ENCODE measurements at places on chromosomes 12 and 14.

DNA sequence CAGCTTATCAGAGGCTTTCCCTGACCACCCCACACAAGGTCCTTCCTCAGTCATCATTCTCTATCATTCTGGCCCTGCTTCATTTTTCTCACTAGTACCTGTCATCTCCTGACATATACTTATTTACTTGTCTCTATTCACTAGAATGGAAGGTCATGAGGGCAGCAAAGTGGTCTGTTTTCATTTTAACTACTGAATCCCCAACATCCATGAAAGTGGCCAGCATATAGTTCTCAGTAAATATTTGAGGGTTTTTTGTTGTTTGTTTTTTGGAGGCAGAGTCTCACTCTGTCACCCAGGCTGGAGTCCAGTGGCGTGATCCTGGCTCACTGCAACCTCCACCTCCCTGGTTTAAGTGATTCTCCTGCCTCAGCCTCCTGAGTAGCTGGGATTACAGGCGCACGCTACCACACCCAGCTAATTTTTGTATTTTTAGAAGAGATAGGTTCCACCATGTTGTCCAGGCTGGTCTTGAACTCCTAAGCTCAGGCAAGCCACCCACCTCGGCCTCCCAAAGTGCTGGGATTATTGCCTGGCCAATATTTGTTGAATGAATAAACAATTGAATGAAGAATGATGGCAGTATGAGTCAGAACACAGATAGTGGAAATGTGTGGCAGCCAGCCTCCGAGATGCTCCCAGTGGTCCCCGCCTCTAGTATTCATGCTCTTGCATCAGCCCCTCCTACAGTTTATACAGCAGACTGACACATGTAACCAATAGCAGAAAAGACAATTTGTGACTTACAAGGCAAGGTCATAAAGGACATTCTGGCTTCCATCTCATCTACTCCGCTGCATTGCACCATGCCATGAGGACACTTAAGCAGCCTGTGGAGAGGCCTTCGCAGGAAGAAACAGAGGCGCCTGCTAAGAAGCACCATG lies 7.0 kb upstream of the ANO6 start:
- no peaks in the 10 kb centered on the region for H3K36me3 ChIP-seq
- no peak for DNase-seq
- H3K27ac ChIP-seq, result no peak overlapping the region

DNA sequence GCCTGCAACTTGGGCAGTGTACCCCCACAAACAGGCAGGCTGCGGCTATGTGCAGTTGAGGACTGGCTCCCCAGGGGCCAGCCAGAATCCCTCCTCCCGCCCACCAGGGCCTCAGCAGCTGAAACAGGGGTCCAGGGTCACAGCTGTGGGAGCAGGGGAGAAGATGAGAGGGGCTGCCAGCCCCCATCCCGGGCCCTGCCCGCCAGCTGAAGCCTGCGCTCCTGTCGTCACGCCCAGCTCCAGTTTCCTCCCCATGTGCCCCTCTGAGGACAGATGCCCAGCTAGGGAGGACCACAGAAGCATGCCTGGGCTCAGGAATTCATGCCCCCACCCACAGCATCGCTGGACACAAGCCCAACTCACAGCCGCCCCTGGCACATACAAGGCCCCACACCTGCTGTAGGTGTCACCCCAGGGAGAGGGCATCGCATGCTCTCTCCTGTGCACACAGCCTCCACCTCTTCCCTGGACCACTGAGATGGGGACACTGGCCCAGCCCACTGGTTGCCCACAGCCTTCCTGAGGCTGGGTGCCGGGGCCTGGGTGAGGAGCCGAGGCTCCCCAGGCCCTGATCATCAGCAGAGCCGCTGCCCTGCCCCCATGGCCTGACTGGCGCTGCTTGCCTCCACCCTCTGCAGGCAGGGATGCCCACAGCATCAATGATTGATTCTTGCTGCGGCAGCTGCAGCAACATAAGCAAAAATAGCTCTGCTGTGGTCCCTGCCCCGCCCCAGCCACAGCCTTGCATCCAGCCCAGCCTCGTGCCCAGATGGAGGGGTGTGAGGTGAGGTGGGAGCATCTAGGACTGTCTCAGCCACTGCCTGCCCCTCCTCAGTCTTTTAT lies 3.7 kb upstream of the CLBA1 start:
- peaks cover 13% of the 10 kb centered on the region for H3K4me1 ChIP-seq
- no peak overlapping the region for H3K27ac ChIP-seq
- no peaks in the 10 kb centered on the region for H3K36me3 ChIP-seq

DNA sequence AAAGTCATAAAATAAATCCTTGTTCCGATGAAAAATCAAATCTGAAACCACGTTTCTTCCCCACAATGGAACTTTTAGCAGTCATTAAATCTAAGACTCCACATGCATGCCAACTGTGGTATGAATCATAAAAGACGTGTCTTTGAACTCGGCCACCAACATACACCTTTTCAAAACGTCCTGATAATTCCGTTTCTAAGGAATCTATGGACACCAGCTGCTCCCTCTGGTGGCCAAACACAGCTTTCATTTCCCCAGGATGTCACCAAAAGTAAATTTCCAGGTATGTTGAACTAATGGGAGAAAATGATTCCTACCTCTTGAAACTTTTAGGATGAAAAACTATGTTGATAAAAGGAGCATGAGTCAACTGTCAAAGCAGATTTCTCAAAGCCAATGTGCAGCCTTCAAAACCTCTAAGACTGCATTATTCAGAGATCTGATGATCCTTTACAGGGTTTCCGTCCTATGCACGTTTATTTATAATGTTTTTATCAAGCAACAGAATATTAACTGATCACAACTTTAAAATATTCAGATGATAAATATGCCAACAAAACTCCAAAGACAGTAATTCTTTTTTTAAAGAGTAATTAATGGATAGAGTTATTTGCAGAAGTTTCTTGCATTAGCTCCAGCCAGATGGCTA lies 96.2 kb downstream of the CIT start:
- no peak overlapping the region for H3K4me3 ChIP-seq
- H3K27me3 ChIP-seq, result no peaks in the 10 kb centered on the region
- H3K4me1 ChIP-seq, result no peaks in the 10 kb centered on the region
- DNase-seq, result peak; percentile 67

DNA sequence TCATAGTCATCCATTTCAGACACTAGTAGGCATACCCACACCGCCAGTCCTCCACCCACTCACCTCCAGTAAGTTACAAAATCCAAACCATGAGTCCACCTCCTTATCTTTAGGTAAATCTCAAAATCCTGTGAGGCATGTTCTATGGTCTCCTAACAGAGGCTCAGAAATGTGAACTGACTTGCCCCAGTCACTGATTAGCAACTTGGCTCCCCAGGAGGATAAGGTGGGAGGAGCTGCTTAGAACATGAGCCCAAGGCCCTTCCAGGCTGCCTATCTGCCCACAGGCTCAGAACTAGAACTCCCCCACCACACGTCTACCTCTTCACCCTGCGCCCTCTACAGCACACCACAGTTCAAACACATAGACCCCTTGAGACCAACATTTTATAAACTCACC lies 19.9 kb downstream of the SETD3 start:
- no peaks in the 10 kb centered on the region for H3K27me3 ChIP-seq
- no peaks in the 10 kb centered on the region for H3K4me1 ChIP-seq
- peaks cover 15% of the 10 kb centered on the region for H3K36me3 ChIP-seq
- H3K4me3 ChIP-seq, result no peak overlapping the region

DNA sequence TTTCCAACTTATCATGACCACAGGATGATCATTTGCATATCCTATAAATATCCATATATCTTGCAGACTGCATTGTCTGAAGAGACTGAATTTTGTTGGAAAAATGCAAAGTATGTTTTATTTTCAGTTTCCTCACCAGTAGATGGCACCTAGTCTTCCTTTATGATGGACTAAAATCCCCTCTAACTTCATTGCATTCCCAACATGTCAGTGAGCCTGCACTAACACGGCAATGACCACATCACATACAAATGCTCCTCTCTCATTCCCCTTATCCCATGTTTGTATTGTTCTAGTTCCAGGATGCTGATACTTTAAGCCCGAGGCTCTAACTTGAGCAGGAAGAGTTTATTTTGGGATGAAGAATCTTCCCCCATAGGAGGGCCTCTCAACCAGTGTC lies 24.7 kb upstream of the MYBPC1 start:
- no peaks in the 10 kb centered on the region for H3K27me3 ChIP-seq
- no peaks in the 10 kb centered on the region for H3K36me3 ChIP-seq
- no peak overlapping the region for H3K4me3 ChIP-seq
- H3K27ac ChIP-seq, result no peak overlapping the region
- no peaks in the 10 kb centered on the region for H3K4me1 ChIP-seq
- DNase-seq, result peak; percentile 10

DNA sequence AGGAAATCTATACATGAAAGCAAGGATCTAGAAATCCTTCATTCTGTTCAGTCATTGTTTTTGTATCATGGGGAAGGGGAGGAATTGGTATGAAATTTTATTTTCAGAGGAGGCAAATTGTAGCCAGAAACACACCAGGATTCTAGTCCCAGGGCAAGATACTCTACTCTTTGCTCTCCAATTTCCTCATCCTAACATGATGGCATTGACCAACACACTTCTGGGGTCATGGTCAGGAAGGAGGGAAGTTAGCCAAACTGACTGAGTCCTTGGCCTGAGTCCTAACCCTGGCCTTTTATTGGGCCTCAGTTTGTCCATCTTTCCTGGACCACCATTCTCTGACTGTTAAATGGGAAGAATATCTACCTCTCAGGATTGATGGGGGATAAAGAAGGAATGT lies 65.5 kb downstream of the BBS10 start:
- H3K27me3 ChIP-seq, result no peaks in the 10 kb centered on the region
- H3K4me3 ChIP-seq, result no peak overlapping the region
- DNase-seq, result no peak
- peaks cover 11% of the 10 kb centered on the region for H3K4me1 ChIP-seq

DNA sequence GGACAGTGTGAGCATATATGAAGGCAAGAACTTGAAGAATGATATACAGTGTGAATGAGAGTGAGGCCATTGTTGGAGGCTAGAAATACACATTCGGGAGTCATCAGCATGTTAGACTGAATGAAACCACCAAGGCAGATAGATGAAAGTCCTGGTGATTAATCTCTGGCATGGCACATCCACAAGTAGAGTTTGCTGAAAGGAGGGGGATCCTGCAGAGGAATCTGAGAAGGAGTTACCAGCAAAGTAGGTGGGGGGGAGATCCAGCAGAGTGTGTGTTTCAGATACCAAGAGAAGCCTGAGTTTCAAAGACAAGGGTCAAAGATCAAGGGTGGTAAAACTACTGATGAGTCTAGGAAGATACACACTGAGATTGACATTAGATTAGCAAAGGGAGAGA lies 426.7 kb upstream of the DCN start:
- no peaks in the 10 kb centered on the region for H3K27me3 ChIP-seq
- no peak overlapping the region for H3K4me3 ChIP-seq
- no peak for DNase-seq
- H3K27ac ChIP-seq, result no peak overlapping the region

DNA sequence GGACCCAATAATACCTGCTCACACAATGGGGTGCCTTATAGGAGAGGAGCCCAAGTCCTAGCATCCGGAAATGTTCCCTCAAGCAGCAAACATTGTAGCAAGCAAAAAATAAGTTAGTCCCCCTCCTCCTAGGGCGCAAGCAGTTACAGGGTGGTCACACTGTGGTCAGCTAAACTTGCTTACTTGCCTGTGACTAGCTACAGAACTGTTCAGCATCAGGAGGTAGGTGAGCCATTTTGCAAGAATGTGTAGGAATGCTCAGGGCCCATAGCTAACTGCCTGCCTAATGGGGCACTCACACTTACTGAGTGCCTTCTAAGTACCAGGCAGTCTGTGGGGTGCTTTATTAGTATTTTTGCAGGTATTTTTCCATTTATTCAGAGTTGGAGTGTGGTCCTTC lies 154.6 kb upstream of the GRIN2B start:
- DNase-seq, result no peak
- no peaks in the 10 kb centered on the region for H3K27me3 ChIP-seq
- H3K27ac ChIP-seq, result no peak overlapping the region
- H3K36me3 ChIP-seq, result no peaks in the 10 kb centered on the region
- H3K4me1 ChIP-seq, result no peaks in the 10 kb centered on the region

DNA sequence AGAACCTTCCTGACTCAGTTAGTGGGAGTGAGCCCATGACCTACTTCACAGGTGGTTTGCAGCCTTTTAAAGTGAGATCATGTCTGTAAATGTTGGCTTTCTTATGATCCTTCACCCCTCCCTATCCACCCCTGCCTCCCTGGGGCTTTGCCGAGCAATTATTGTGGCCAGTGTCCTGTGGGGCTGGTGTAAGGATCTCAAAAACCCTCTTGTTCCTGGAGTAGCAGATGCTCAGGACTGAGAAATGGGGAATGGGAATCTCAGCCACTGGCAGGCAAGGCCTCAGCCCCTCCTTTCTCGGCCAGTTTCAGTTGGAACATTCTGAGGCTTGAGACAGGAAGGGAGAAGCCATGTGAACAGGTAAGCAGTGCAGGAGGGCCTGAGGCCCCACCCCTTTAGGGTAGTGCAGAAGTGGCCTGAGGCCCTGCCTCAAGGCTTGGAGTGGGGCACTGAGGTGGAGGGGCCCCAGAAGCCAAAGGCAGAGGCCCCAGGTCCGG lies 53.8 kb downstream of the PLEKHG3 start:
- H3K36me3 ChIP-seq, result no peaks in the 10 kb centered on the region
- no peak overlapping the region for H3K27ac ChIP-seq
- DNase-seq, result no peak
- H3K4me3 ChIP-seq, result no peak overlapping the region
- peaks cover 2% of the 10 kb centered on the region for H3K27me3 ChIP-seq

DNA sequence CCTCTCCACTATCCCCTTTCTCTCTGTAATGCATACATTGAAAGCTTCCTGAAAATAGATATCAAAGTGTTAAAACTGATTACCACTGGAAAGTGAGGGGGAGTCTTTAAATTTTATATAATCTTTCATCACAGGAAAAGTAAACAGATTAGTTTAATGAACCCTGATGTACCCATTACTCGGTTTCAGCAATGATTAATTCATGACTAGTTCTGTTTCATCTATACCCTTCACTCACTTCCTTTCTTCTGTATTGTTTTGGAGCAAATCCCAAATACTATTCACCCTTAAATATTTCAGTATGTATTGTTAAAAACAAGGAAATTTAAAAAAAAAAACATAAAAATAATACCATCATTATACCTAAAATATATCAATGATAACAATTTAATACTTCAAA lies 67.3 kb upstream of the TMCC3 start:
- no peaks in the 10 kb centered on the region for H3K27me3 ChIP-seq
- H3K27ac ChIP-seq, result no peak overlapping the region
- peak; percentile 30 for DNase-seq

DNA sequence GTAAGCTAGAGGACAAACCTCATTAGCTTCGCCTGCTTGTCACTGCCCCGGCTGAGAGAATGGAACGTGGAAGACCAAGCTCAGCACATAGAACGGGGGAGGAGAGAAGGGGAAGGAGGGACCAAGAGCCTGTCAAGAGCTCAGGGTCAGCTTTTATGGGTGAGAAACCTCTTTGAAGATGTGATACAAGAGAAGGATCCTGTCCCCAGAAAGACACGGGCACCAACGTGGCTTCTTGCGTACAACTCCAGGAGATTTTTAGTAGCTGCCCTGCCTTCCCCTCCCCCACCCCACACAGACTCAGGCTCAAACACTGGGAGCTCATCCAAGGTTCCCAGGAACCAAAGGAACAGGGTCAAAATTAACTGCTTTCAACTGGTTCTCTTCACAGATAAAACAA lies 34.7 kb downstream of the APPL2 start:
- no peaks in the 10 kb centered on the region for H3K4me1 ChIP-seq
- no peak overlapping the region for H3K4me3 ChIP-seq
- H3K27ac ChIP-seq, result no peak overlapping the region
- H3K36me3 ChIP-seq, result peaks cover 12% of the 10 kb centered on the region

- no peaks in the 10 kb centered on the region for H3K36me3 ChIP-seq
- no peak overlapping the region for H3K4me3 ChIP-seq
- no peaks in the 10 kb centered on the region for H3K27me3 ChIP-seq
- H3K27ac ChIP-seq, result no peak overlapping the region
- DNase-seq, result no peak
- no peaks in the 10 kb centered on the region for H3K4me1 ChIP-seq
Measured at GRCh38 chr14:93951635-93952540, 24.5 kb downstream of the ASB2 start.

Measured in endothelial cell of umbilical vein (primary cell).